HTR-8/SVneo (cell line): ENCODE measurements at places on chromosomes 7 and 10.

DNA sequence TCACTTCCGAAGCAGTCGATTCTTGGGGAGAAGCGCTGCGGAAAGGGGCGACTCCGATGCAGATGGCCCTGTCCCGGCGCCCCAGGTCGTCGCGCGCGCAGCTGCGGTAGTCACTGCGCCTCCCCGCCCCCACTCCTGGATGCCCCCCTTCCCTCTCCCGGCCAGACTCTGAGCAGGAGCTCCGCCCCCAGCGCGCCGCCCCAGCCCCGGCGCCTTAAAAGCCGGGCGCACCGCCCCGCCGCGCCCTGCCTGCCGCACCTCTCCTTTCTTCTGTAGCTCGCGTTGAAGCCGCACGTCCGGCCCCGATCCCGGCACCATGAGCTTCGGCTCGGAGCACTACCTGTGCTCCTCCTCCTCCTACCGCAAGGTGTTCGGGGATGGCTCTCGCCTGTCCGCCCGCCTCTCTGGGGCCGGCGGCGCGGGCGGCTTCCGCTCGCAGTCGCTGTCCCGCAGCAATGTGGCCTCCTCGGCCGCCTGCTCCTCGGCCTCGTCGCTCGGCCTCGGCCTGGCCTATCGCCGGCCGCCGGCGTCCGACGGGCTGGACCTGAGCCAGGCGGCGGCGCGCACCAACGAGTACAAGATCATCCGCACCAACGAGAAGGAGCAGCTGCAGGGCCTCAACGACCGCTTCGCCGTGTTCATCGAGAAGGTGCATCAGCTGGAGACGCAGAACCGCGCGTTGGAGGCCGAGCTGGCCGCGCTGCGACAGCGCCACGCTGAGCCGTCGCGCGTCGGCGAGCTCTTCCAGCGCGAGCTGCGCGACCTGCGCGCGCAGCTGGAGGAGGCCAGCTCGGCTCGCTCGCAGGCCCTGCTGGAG is at the start of gene INA:
INA (plus strand) TSS at position 243 of the 817 bp plus-strand sequence; CDS start at position 317, 74 bp downstream.
- peak; percentile 59 for DNase-seq

DNA sequence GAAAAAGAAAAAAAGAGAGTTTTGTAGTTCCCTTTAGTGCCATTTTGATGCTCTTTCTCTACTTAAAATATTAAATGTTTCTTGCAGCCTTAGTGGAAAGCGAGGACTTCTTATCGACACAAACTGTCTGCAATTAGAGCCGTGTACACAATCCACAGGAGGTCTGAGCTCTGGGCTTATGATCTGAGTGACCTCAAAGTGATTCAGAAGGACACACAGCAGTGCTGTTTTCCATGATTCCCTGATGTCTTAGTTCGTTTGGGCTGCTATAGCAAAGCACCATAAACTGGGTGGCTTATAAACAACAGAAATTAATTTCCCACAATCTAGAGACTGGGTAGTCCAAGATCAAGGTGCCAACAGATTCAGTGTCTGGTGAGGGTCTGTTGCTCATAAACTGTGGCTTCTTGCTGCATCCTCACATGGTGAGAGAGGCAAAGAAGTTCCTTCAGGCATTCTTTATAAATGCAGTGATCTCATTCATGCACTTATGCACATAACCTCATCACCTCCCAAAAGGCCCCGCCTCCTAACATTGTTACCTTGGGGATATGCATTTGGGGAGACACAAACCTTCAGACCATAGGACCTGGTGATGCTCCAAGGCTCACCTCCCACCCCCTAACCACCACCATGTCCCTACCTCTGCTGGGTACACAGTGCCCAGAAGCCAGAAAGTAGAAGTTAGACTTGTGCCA is 204.5 kb upstream of the GHITM start:
- no peak for DNase-seq

DNA sequence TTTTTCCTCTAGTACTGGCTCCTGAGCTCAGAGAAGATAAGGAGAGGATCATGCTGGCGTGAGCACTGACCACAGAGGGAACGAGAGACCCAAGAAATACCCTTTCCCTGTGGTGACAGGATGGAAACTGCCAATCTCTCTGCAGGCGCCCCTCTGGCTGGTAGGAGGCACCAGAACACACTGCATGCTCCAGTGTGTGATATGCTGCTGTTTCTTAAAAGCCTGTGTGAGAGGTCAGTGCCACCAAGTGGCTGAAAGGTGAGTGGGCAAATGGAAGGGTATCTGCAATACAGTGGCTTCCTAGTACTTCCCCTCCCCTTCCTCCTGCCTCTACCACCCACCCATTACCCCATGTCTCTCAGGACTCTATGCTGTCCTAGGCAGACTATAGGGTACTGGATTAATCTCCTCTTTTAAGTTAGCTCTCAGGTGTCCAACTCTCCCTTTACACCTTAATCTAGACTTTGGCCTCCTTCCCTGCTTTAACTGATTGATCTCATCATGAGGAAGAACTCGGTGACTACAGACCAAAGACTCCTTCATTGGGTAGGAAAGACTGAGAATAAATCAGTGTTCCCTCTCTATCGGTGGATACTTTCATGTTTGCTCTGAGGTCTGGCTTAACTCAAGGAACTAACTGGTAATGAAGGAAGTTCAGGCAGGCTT is 283.6 kb downstream of the ADRA2A start:
- peak; percentile 26 for DNase-seq

DNA sequence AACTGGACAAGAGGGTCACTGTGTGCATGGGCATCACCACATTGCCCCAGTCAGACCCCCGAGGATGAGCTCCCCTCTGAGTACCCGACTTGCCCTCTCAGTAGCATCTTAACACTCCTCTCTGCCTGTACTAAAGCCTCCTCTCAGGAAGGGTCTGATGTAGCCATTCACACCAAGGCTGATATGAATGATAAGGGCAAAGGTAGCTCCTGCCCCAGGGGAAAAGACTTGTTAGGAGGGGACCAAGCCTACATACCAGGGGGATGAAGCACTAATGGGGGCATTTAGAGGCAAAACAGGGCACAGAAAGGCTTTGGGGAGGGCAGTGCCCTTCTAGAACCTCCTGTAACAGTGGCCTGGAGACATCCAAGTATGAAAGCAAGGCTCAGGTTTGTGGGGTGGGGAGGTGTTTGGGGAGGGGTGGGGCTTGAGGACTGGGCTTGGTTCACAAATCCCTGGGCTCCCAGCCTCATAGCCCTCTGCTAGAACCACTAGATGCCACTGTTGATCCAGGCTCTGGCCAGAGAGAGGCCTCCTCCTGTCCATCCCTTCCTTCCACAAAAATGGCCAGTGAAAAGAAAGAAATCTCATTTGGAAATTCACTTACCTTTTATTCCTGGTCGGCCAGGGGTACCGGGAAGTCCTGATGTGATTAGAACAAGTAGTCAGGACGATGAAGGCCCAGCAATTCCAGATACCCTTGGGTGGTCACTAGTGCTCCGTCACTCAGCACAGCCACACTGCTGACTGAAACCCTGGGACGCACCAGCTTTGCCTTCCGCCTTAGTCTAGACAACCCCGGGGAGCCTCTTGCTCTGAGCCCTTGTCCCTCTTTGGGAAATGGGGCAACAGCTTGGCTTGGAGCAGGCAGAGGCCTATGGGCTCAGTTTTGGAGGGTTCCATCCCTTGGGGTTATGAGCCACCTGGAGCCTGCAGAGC is 40.3 kb downstream of the COL17A1 start:
- peak; percentile 68 for DNase-seq

- no peak for DNase-seq
Observed at GRCh38 chr10:31509989-31510388, 191.0 kb downstream of the ZEB1 start.

- no peak for DNase-seq
Observed at GRCh38 chr10:82477776-82478175, 602.8 kb downstream of the NRG3 start.

DNA sequence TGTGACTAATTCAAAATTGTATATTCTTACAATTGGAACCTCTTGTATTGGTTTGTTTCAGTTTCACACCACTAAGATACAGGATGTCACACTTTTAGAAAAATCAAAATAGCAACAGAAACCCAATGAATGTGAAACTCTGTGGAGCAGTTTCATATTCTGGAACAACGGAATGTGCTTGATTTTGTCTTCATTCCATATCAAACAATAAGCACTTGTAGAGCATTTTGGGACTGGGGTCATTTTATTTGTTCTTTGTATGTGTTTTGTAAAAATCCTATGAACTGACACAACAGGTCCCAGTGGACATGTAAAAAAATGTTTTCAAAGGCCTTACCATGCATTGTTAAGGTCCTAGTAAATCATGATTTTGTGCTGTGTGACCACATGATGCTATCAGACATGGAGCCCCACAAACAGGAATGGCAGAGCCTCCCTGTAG is 123.1 kb downstream of the DKK1 start:
- DNase-seq = no peak

DNA sequence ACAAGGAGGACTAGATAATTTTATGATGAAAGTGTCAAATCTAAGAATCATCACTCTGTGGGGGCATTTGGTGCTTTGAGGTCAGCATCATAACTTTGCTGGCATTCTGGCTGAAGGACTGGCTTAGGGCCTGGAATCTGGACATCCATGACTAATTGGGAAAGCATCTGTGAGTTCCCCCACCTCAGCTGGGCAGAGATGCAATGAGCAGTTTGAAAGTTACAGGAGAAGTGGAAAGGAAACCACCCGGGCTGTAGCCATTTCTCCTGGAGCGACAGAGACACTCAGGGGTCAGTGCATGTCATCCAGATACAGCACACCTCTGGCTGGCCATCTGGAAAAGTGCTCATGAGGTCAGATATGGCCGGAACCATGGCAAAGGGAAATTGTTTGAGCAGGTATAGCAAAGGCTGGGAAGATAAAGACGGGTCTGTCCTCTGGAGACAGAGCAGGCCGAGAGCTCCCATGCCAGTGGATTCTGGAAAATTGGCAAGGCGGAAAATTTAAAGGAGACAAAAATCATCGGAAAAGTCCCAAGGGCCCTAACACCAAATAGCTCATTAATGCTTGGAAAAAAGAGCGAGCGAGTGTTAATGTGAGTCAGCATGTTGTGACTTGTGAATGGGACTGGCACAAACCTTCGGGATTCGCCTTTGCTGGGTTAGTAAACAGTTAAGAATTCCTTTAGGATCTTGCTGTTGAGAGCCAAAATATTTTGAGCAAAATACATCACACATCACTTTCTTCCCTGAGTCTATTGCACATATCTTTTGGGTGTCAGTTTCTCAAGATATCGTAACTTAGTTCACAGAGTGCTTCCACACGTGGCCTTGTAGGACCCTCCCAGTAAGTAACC is 188.4 kb upstream of the AGK start:
- DNase-seq = peak; percentile 72

- DNase-seq = no peak
Observed at GRCh38 chr7:70620333-70621055, 511.4 kb upstream of the GALNT17 start.

GRCh38 chr10:871951-872403 is 59.5 kb downstream of the LARP4B start:
- DNase-seq = no peak

DNA sequence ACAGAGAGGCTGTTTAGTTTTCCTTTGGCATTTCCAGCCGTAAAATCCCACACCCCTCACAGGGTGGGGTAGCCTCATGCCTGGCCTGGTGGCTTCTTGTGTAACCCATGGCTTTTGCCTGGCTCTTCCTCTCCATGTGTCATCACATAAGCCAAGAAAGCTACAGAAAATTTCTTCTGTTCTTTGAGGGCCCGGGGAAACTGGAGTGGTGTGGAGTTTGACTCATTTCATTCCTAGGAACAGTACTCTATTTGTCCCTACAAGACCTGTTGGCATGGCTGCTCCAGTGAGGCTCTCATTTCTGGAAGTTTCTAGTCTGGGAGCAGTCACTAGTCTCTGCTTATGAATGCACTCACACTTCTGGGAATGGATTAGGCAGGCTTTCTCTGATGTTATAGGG is 523.9 kb downstream of the SUGCT start:
- DNase-seq = no peak

GRCh38 chr7:150410131-150410530 is 31.0 kb downstream of the ZNF775 start:
- DNase-seq = no peak

DNA sequence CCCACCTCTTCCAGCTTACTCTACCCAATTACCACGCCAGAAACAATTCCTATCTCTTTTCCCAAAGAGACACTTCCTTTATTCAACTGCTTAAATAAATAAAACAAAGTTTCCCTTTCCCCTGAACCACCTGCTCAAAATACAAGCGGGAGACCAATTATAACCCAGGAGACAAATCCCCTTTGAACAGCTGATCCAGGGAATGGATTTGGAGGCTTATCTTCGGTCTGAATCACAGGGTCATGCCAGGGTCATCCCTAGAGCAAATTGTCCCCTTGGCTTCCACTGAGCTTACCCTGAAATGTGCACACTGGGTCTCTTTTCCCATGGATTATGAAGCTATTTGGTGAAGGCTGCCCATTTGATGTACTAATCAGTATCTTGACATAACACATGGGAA is 99.9 kb upstream of the JAZF1 start:
- no peak for DNase-seq

GRCh38 chr7:149261316-149261828 is 624 bp upstream of the ZNF783 start:
- peak; percentile 31 for DNase-seq

DNA sequence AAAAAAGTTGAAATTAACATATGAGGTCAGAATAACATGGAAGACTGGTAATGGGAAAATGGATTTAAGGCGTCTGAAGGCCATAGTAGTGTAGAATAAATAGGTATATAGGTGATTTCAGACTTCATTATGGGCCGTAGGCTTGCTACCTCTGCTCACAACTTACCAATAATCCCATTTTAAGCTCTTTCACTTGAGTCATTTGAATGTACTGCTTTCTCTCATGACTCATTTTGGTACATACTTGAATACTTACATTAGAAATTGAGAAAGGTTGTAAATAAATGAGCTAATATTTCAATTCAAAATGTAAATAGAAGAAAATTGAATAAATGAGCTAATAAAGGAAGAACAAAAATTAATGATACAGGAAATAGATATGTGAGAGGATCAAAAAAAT is 42.2 kb upstream of the NEUROD6 start:
- no peak for DNase-seq

DNA sequence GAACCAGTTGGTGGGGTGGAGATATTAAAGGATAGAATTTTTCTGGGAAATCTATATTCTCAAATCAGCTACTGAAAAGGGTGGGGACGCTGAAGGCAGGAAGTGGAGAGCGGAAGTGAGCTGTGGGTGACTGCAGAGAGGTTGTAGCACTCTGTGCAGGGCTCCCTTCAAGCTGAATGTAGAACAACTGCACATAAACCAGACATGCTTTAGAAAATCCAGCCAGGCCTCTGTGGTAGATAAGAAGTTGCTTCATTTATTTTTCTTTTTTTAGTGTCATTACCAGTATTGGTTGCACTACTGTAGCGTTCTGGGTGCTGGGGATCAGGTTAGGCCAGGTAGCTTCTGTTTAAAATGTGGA is 127.8 kb downstream of the CELF2 start:
- DNase-seq = no peak

DNA sequence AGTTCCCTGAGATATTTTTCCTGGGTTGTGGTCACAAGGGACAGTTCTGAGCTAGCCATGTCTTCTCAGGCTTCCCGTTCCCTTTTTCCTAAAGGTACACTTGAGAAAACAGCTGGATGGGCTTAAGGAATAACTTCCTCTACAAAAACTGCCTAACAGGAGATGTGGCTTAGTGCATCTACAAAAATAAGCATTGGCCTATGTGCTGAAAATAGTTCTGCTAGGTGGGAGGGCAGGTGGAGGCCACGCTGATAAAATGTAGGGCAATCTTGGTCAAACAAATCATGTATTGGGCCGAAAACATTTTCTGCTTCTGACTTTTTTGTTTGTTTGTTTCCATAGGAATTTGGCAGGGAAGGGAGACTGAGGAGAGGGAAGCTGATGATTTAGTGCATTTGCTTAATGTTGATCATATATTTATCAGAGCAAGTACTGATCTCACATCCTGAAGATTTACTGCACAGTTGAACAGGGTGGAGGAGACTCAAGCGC is 409.4 kb upstream of the FZD8 start:
- DNase-seq = no peak

- no peak for DNase-seq
Observed at GRCh38 chr10:31204090-31204489, 114.9 kb upstream of the ZEB1 start.

GRCh38 chr7:13262929-13263530 is 575.6 kb downstream of the ARL4A start:
- peak; percentile 25 for DNase-seq
